NCI-H1105 treated with DMSO at 0.1 percent for 48 hours (cell line): ENCODE measurements at places on chromosomes 16 and 17.

GRCh38 chr16:29310852-29311314 is 95.6 kb downstream of the NPIPB11 start:
- no peak for DNase-seq

GRCh38 chr16:81437865-81438264 is 6.7 kb upstream of the CMIP start:
- no peak for DNase-seq

GRCh38 chr16:86355531-86355930 is 154.8 kb upstream of the FOXF1 start:
- DNase-seq, result no peak

GRCh38 chr17:80047176-80047575 is 10.7 kb downstream of the CCDC40 start:
- peak; percentile 63 for DNase-seq

DNA sequence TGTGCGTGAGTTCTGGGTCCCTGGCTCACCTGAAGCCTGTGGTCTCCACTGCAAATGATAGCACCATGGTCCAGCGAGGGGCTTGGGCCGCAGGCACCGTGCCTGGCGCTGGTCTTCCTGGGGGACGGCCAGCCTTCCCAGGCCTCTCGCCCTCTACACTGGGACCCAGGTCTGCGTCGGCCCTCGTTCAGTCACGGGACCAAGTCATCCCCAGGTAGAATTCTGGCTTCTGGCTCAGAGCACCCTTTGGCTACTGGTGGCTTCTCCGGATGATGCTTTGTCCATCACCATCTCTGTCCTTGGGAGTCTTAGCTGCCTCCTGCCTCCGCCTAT is 20.4 kb downstream of the CRAMP1 start:
- no peak for DNase-seq

DNA sequence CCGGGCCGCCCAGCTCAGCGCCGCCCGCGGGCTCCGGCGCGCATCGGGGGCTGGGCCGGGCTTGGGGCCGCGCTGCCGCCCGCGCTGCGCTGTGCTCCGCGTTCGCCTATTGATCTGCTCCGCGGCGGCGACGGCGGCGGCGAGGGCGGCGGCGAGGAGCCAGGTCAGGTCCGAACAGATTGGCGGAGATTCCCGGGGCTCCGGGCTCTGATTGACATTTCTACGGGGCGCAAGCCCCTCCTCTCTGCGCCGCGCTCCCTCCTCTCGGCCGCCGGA is 559 bp downstream of the IRX3 start:
- DNase-seq, result peak; percentile 88

DNA sequence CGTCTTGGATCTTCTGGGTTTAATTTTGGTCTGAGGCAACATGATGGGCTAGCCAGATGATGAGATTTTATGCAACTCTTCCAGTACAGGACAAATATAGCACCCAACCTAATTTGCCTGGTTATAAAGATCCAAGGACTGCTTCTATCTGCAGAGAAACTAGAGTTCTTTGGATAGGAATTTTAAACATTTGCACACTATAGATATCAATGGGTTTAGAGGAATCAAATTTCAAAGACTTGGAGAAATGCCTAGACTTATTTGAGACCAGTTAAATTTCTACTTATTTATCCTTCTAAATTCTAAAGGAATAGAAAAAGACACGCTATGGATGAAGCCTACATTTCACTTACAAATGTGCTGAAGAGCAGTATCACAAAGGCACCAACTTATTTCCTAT is 12.6 kb downstream of the PMFBP1 start:
- no peak for DNase-seq

DNA sequence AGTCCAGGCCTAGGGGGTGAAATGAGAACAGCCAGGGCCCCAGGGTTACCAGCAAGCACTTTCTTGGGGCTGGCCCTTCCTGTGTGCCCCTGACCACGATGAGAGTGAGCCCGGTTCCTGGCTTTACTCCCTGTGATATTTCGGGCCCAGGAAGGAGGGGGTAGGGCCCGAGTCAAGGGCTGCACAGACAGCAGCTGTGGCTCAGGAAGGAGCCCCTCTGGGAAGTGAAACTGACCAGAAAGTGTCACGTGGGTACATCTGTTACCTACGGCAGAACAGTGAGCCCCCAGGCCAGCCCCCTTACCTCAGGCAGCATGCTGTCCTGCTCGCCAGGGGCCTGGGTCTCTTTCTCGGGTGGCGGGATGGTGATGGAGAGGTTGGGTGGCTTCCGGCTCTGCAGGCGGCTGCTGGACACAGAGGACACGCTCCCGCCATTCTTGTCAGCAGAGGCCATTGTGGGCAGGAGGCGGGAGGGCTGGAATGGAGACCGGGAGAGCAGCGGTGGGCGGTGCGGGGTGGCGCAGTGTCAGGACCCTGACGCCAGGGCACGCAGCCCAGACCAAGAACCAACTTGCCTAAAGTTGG is 13.8 kb downstream of the AANAT start:
- no peak for DNase-seq

DNA sequence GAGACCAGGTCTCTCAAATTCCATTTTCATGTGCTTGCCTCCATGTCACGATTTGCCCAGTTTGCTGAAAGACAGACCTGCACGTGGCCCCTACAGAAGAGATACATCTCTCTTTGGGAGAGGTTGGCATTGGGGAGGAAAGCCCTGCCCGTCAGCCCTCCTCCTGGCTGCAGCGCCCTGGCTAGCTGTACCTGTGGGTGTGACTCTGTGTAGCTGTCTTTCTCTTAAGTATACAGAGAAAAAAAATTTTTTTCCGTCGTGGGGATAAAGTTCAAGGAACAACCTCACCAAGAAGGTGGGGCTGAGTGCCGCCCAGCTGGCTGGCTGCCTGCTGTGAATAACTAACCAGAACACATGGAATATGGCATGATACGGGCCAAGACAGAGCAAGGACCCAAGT is 26.5 kb downstream of the TMEM98 start:
- DNase-seq, result no peak

- no peak for DNase-seq
Observed at GRCh38 chr17:44155488-44155887, 13.8 kb downstream of the HROB start.

GRCh38 chr17:69734656-69735055 is 320.2 kb downstream of the MAP2K6 start:
- no peak for DNase-seq

DNA sequence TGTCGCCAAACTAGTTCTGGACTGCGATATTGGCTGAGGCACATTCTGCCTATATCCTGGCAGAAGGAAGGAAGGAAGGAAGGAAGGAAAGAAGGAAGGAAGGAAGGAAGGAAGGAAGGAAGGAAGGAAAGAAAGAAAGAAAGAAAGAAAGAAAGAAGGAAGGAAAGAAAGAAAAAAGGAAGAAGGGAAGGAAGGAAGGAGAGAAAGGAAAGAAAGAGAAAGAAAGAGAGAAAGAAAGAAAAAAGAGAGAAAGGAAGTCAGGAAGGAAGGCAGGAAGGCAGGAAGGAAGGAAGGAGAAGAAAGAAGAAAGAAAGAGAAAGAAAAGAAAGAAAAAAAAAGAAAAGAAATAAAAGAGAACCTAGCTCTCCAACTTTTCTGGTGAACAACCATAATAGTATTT is 587.1 kb downstream of the RBFOX1 start:
- no peak for DNase-seq

DNA sequence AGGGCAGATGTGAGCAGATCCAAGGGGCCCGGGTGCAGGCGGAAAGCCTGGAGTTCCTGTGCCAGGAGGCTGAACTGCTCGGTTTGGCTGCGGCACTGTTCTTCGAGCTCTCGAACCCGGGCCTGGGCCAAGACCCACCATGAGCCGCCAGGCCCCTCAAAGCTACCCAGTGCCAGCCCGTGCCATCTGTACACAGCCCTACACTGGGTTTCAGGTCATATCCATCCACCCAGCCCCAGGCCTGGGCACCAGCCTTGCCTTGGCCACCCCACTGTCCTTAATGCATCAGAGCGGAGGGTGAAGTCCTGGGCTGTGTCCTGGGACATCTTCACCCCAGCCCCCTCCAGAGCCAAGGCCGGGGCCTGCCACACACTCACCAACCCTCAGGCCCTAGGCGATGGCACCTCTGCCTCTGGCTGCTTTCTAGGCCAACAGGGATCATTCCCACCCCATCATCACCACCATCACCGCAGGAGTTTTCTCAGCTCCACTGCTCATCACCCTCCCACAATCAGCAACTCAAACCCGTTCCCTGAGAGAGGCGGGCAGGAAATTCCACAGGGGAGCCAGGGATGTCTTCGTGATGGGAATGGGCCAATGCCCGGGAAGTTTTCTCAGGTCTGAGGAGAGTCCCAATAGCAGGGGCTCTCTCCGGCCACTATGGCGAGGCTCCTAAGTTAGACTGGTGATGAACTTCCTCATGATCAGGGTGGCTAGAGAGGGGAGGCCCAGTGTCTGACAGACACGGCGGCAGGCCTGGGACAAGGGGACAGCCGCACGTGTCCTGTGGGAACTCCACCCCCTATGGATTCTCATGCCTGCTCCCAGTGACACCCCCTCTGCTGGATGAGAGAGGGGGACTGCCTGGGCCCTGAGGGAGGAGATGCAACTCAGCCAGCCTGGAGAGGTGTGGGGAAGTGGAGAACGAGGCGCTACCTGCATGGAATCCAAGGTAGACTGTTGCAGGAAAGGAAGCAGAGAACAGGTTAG is 9.1 kb downstream of the TSPOAP1 start:
- no peak for DNase-seq

GRCh38 chr16:78519896-78520295 is 420.4 kb downstream of the WWOX start:
- DNase-seq, result no peak

DNA sequence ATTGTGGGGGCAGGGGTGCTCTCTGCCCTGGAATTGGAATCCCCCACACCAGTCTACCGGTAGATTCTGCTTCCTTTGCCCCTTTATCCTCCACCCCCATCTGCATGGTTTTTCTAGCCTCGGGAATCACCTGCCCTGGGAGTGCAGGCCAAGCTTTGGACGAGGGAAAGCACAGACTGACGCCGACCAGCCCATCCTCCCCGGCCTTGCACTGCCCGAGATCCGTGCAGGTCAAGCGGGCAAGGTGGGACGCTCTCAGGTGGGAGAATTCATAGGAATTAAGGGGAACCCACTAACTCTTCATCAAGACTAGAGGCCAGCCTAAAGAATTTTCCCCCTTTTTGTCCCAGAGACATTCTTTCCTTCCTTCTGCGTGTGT is 9.9 kb upstream of the HOXB13 start:
- DNase-seq, result no peak

GRCh38 chr16:85112364-85112763 is at the start of gene CIBAR2:
Gene CIBAR2 (minus strand): TSS chr16:85112472. CDS start chr16:85112352, 120 bp downstream.
- DNase-seq, result peak; percentile 9

- no peak for DNase-seq
Observed at GRCh38 chr17:50767030-50767429, 288 bp downstream of the ANKRD40CL start.

DNA sequence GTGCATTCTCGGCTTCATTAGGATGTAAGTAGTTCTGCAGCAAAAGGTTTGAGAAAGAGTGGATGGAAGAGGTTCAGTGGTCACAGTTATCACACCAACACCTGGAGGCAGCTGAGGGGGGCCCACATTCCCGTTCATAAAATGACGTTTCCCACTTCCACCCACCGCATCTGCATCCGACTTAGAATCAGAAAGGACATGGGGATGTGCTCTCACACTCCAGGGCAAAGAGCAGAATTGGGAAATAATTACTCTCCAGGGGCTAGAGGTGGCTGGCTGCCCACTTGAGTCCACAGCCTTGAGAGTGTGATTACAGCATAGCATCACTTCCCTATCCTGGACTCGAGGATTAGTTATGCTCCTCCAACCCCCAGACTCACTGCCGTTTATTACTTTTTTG is 122.0 kb downstream of the CPPED1 start:
- no peak for DNase-seq

- DNase-seq, result peak; percentile 89
Observed at GRCh38 chr16:23324727-23325126, 22.6 kb downstream of the SCNN1B start.

- no peak for DNase-seq
Observed at GRCh38 chr17:40322358-40323315, 13.7 kb downstream of the RARA start.

DNA sequence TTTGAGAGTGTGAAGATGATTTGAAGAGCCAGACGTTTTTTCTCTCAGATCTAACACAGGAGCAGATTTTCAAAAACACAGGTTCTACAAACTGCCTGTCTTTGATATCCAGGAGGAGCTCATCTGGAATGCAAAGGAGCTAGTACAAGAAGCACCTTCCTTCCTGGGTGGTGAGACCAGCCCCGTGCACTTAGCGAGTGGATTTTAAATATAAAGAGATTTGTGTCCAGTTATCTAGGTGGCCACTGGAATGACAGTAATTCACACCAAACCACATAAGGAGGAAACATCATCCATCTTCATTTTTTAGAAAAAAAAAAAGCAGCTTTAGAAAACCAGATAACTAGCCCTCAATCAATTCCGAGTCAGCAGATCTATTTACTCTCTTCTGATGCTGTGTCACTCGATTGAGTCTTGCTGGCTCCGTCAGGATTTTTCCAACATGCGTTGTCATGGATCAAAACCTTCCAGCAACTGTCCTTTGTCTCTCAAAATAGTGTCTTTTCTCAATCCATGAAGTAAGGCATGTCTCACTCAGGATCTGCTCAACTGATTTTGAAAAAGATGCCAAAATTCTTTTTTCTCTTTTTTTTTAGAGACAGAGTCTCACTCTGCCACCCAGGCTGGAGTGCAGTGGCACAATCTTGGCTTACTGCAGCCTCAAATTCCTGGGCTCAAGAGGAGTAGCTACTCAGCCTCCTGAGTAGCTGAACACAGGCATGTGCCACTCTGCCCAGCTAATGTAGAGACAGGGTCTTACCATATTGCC is 451.2 kb upstream of the PSMD7 start:
- DNase-seq, result no peak

DNA sequence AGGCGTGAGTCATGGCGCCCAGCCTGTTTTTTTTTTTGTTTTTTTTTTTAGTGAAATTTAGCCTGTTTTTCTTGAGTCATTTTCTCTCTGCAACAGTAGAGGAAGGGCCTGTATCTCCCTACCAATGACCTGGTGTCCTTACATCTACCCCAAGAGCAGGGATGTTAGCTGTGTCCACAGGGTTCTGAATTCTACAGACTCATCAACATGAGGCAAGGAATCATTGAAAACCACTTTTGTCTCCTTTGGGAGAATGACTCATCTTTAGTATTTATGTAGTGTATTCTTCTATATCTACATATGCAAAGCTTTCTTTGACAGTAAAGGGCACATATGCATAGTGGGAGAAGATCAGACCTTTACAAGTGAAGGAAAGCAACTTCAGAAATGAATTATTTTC is 105.3 kb downstream of the SPECC1 start:
- no peak for DNase-seq
